Pulmonary artery endothelial cell (primary cell): ENCODE measurements at places on chromosomes 11 and 22. TPM values are rescaled to one million over a fixed set of nuclear protein-coding genes. Genes with fewer than 3 reads are reported as not detected.

The PRG2 gene
- 0.40 TPM in 1 of 2 replicates, not detected in the other for total RNA-seq

DNA sequence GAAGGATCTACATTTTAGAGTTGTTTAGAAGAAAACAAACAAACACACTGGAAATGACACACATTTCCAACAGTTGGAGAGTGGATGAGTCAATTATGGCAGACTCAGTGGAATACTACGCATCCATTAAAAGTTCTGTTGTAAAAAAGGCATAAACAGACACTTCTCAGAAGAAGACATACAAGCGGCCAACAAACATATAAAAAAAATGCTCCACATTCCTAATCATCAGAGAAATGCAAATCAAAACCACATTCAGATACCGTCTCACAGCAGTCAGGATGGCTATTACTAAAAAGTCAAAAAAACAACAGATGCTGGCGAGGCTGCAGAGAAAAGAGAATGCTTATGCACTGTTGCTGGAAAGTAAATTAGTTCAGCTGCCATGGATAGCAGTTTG lies 298.2 kb downstream of the DDX10 start:
- DNase-seq: no peak

DNA sequence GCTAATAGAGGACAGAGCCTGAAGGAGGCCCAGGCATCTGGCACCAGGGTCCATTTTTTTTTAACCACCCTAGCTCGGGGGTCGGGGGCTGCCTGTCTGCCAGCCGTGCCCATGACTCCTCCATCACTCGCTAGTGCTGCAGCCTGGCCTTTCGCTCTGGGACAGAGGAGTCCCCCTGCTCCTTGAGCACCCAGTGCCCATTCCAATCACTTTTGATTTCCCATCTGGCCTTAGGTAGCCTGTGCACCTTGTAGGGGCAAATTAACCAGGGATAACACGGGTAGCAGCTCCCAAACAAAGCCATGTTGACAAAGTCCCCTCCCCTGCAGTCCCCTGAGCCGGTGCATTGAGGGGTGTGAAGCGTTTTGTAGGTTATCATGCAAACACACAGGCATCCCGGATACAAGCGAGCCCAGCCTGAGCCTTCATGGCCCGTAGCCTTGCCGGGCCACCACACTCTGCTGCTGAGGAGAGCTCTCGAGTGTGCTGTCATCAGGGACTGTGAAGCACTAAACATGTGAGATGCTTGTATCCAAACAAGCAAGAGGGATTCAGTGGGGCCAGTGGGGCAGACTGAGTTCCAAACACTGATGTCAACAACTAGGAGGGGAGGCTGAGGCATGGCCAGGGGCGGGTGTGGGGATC lies 208.7 kb downstream of the DSCAML1 start:
- no peak for DNase-seq

DNA sequence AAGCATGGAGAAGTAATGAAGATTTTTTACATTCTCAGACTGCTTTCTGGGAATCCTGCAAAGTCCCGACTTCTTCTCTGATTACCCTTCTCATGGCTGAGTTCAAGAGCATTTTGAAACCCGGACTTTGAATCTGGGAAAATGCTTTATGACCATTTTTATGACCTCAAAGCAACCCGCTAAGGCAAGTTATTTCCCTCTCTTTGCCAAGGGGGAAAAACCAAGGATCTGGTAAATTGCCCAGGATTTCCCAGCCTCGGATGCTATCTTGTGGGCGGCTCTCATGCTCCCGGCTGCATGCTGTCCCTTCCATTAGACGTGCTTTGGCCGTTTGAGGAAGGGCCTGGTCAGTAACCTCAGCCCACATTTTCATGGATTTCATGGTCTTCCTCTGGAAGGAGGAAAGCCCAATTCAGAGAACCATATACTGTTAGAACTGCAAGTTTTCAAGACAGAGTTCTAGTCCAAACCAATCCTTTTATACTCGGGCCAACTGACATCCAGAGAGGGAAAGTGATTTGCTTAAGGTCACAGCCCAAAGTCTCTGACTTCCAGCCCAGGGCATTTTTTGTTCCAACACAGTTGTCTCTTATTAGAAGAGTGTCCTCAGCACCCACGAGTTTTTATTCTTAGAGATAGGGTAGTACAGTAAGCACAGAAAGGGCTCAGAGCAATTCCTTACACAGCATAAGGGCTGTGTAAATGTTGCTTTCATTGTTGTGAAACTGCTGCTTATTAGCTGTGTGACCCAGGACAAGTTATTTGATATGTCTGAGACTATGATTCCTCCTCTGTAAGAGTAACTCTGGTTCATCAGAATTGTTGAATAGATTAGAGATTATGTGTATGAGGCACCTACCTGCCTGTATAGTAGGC lies 77.4 kb downstream of the NAV2 start:
- DNase-seq: no peak

- no peak for DNase-seq
These were observed 322.8 kb downstream of the LARGE1 start for GRCh38 chr22:33597274-33597985.
